Urothelium cell line (cell line): ENCODE measurements at places on chromosomes 4 and X.

- no peak for DNase-seq
Observed at GRCh38 chrX:13013363-13014110, 30.9 kb downstream of the FAM9C start.

DNA sequence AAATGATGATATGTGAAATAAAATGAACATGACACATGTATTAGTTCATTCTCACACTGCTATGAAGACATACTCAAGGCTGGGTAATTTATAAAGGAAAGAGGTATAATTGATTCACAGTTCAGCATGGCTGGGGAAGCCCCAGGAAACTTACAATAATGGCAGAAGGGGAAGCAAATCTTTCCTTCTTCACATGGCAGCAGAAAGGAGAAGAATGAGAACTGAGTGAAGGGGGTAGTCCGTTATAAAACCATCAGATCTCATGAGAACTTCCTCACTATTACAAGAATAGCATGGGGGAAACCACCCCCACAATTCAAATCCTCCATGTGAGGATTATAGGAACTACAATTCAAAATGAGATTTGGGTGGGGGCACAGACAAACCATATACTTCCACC is 243.9 kb upstream of the GYPA start:
- no peak for DNase-seq

DNA sequence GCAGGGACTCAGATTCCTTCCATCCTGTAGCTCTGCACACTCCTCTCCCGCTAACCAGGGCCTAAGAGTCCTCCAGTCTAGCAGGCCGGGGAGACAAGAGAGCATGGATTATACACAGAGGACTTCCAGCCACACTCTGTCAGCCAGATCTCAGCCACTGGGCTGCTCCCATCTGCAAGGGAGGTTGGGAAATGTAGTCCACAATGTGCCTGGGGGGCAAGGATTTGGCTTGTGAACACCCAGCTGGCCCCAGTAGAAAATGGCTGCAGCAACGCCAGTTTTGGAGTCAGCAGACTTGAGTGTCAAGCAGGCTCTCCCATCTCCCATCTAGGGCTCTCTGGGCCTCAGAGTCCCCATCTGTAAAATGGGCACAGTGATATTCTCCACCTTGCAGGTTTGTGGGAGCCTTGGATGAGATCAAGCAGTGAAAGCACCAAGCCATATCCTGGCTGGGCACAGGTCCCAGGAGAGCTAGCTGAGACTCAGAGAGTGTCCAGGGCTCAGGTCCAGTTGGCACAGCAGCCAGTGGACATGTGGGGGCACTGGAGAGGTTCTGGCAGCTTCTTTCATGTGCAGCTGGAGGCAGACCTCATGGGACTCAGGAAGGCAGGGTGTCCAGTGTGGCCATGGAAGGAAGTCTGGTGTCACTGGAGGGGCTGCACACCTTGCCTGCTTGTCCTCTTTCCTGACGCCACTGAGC is 14.6 kb downstream of the PSAPL1 start:
- DNase-seq: no peak

DNA sequence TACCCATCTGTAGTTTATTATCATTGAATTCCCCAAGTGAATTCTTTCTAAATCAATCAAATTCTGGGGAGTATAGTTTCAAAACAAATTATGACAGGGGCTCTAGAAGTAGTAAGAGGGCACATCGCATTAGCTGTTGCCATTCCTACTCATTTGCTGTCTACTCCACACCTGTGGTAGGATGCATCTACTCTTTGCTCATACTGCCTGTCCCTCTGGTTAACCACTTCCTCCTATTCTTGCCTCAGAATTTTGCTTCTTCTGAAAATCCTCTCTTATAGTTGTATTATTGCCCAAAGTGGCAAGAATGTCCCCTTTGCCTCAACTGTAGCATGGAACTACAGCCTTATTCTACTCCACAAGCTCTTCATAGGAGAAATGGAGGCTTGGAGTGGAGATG is 12.7 kb upstream of the DGKK start:
- DNase-seq: no peak

DNA sequence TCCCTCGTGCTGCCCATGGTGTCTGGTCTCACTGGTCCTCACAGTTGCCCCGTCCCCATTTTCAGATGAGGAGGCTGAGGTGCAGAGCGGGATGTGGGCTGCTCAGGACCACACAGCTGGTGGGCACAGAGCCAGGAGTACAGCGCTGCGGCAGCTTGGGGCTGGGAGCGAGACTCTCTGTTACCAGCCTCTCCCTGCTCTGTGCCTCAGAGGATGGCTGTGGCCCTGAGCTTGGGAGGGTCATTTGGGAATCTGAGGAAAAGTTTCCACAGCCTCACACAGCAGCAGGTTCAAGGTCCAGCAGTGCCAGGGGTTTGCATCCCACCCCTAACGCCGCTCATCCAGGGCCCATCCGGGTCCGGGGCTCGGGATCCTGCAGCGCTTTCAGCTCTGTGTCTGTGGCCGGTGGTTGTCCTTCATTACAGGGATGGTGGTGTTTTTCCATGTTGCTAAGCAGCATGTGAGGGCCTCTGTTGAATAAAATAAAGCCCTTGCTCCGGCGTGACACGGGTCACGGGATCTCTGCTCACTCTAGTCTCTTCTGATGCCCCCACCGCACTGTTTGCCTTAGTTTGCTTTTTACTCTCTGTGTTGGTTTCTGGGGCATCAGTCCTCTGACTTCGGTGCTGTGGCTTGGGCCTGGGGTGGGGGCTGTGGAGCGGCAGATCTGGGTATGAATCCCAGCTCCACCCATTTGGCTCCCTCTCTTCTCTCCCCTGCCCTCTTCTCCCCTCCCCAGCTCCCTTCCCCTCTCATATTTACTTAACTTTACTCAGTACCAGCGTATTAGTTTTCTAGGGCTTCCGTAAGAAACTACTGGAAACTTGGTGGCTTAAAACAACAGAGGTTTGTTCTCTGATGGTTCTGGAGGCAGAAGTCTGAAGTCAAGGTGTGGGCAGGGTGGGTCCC is 6.5 kb downstream of the WFS1 start:
- no peak for DNase-seq

- no peak for DNase-seq
Observed at GRCh38 chr4:65033899-65034298, 624.6 kb upstream of the TECRL start.

GRCh38 chr4:111952688-111953087 is 192.6 kb upstream of the FAM241A start:
- DNase-seq: no peak

DNA sequence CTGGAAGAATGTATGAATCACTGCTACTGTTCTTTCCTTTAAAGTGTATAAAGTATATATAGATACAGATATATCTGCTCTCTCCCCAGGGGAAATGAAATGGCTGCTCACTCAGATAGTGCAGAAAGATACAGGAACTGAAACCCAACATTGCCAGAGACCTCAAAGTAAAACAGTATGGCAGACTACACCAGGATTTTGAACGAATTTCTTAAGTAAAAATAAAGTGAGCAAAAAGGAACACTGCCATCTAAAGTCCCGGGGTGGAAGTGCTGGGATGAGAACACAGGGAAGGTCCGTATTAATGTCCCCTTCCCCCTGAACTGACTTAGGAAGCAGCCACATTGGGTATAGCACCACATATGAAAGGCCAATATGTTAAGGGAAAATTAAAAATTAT is 93.4 kb downstream of the TMA16 start:
- DNase-seq: no peak

- DNase-seq: peak; percentile 67
Observed at GRCh38 chrX:41381685-41382084, 47.7 kb downstream of the DDX3X start.

- DNase-seq: no peak
Observed at GRCh38 chr4:149690726-149691125, 124.9 kb downstream of the IQCM start.

DNA sequence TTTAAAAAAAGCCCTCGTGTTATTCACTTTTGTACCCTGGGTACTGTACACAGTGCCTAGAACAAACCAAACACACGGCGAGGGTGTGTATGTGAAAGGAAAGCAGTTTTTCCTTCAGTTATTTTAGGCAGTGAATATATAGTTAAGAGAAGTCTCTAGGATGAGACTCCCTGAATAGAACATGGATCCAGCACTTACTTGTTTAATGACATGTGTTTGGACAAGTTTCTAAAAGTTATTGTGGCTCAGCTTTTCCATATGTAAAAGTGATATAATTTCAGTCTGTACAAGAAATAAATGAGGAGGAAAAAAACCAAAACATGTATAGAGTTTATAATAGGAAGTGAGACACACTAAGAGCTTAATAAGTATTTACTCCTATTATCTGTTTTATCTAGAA is 273.2 kb downstream of the ADGRL3 start:
- no peak for DNase-seq

GRCh38 chr4:66489783-66490452 is 819.6 kb upstream of the EPHA5 start:
- peak; percentile 42 for DNase-seq

DNA sequence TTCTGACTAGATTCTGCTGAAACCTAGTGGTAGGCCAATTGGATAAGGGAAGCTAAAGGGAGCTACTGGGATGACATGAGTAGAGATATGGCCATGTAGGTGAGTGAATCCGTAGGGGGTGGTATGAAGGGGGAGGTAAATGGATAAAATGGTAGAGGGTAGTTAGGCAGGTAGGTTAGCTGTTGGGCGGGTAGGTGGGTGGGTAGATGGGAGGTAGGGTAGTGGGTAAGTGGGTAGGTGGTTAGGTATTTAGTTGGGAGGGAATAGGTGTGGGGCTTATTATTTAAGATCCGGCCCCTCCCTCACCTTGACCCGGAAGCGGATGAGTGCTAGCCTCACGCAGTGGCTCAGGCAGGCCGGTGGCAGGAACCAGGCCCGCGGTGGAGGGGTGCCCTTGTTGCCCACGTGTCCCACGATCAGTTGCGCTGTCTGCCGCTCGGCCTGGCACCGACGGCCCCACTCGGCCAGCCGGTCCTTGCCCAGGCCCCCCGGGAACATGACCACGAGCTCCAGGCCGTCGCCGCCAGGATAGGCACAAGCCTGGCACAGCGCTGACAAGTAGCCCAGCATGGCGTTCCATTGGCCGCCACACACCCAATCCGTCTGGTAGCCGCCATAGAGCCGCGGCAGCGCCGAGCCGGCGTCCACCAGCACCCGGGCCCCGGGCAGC is 725 bp downstream of the FAM120C start:
- DNase-seq: peak; percentile 66

DNA sequence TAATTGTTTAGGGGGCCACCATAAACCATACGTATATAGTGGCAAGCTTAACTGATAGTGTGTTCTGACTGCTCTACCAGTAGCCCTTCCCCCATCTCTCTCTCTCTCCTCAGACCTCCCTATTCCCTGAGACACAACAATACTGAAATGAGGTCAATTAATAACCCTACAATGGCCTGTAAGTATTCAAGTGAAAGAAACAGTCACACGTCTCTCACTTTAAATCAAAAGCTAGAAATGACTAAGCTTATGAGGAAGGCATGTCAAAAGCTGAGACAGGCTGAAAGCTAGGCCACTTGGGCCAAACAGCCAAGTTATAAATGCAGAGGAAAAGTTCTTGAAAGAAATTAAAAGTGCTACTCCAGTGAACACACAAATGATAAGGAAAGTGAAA is 78.0 kb downstream of the PRDM5 start:
- no peak for DNase-seq

- DNase-seq: no peak
Observed at GRCh38 chr4:136342666-136343065, 1189.6 kb downstream of the PCDH18 start.

GRCh38 chr4:78336093-78336943 is 215.3 kb upstream of the ANXA3 start:
- no peak for DNase-seq

DNA sequence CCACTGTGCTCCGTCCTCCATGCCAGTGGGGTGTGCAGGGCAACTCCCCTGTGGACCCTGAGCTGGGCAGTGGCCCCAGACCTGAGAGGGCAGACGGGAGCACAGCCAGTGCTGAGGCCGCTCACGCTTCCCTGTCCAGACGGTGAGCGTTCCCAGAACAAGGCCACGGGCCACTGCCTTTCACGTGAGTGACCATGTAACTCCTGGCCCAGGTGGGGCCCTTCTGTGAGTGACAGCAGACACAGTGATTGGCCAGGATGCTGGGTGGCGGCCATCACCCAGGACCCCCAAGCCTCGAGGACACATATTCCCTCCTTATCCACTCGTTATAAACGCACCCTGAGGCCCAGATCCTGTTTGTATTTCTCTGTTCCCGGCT is 10.5 kb downstream of the NSG1 start:
- DNase-seq: no peak

DNA sequence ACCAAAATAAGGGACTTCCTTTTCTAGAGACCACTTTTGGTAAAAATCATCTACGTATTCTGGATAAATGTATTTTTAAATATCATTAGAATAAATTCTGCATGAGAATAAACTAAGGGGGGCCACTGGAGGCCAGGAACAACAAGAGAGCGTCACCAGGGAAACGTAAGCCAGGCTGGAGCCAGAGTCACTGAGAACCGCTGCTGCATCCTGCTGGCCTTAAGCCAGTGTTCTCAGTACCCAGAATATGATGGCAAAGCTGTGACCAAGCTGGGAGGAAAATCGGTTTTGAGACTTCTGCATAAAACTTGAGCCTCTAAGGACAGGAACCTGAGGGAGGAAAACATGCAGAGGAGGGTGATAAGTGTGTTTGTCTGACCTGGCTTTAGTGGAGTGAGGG is 63.0 kb upstream of the FAM9A start:
- DNase-seq: no peak

- DNase-seq: no peak
Observed at GRCh38 chr4:74423104-74423503, 21.8 kb upstream of the AREG start.

DNA sequence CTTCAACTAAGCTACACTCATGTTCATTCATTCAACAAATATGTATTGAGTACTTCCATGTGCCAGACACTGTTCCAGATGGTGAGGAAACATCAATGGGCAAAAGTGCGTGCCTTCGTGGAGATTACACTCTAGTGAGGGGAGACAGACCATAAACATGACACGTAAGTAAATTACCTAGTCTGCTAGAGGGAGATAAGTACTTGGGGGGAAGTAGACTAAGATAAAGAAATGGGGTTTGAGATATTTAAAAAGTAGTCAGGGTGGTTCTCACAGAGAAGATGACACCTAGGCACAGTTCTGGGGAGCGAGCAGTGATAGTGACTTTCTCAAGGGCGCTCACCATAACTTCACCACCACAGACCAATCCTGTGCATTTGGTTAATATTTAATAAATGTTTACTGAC is 11.7 kb downstream of the JCHAIN start:
- DNase-seq: no peak

DNA sequence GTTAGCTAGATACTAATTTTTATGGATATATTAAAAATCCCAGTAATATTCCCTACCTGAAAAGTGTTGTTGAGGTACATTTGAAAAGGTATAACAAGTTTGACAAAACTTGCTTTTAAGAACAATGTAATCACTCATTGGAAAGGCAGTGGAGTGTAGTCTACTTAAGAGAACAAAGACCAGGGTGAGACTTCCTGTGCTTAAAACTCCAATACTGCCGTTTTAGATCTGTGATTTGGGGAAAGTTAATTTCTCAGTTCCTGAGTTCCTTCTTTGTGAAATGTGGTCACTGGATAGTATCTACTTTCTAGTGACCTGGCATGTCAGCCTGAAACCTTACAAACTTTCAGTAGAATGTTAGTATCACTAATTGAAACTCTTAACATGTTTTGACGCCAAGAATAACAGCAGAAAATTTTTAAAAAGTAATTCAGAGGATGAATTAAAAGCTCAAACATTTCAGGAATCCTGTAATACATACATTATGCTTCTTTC is 56.8 kb downstream of the PCDH7 start:
- DNase-seq: no peak

- DNase-seq: no peak
Observed at GRCh38 chr4:126137782-126138170, 823.0 kb downstream of the FAT4 start.
